ENCODE measurements at places on chromosomes 16 and 17. TPM values are rescaled to one million over a fixed set of nuclear protein-coding genes. Genes with fewer than 3 reads are reported as not detected.

The MMP2 gene
- 18.9 TPM for total RNA-seq

The MPV17L gene
- total RNA-seq, result 0.09 TPM

The LRRC37A3 gene
- 5.1 TPM for total RNA-seq

The GNAO1 gene
- not detected for total RNA-seq

Measured in dermis lymphatic vessel endothelial cell (primary cell).